Mesenteric fat pad (tissue), 1 donor: ENCODE measurements at places on chromosomes 7 and 10. TPM values are rescaled to one million over a fixed set of nuclear protein-coding genes. Genes with fewer than 3 reads are reported as not detected.

Gene KIAA1217
- 74.8 TPM for total RNA-seq

Gene EXOSC1
- 21.2 TPM for total RNA-seq

Gene ZNF365
- not detected for total RNA-seq

Gene CDNF
- total RNA-seq: 1.4 TPM

Gene ZDHHC4
- 53.9 TPM for total RNA-seq

Gene ENO4
- 0.45 TPM for total RNA-seq

Gene AGBL3
- 2.6 TPM for total RNA-seq

Gene EPO
- total RNA-seq: not detected

Gene GDF2
- not detected for total RNA-seq

Gene AOC1
- total RNA-seq: 0.67 TPM

Gene NEBL
- total RNA-seq: 0.80 TPM

Gene SEMA4G
- 1.4 TPM for total RNA-seq

Gene MYOZ1
- total RNA-seq: 0.58 TPM

Gene ELAPOR2
- total RNA-seq: 22.0 TPM

Gene MDFIC
- total RNA-seq: 125 TPM

Gene GPR141
- total RNA-seq: 0.77 TPM

Gene RAB11FIP2
- 21.7 TPM for total RNA-seq
